ENCODE measurements at places on chromosomes 13 and 19.

- no peak for DNase-seq
Observed at GRCh38 chr19:46732172-46732938, 13.5 kb upstream of the FKRP start.

DNA sequence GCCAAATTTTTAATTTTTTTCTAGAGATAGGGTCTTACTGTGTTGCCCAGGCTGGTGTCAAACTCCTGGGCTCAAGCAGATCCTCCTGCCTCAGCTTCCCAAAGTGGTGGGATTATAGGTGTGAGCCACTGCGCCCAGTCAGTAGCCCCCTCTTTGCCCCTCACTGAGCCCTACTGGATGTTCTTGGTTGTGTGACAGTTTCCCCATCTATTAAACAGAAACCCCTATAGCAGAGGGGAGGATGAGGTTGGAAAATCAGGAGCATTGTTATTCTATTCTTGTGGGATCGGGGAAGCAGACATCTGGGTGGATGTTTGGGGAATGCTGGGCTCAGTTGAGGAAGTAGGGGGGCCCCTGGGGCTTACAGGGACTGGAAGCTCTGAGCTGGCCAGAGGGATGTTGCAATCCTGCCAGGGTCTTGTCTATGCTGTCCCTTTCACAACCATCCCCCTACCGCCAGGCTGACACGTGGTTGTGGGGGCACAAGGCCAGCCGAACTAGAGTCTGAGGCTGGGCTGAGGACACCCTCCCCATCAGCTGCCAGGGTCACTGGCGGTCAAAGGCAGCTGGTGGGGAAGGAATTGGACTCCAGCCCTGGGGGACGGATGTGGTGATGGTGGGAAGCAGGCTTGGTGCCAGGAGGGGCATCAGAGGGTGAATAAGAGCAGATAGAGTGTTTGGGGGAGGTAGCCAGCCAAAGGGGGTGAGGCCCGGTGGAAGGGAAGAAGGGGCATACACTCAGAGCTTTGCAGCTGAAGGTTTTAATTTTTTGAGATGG, 10.9 kb downstream of the APOC1 start:
- DNase-seq = no peak

- no peak for DNase-seq
Observed at GRCh38 chr19:3766520-3766919, 4.0 kb downstream of the MRPL54 start.

DNA sequence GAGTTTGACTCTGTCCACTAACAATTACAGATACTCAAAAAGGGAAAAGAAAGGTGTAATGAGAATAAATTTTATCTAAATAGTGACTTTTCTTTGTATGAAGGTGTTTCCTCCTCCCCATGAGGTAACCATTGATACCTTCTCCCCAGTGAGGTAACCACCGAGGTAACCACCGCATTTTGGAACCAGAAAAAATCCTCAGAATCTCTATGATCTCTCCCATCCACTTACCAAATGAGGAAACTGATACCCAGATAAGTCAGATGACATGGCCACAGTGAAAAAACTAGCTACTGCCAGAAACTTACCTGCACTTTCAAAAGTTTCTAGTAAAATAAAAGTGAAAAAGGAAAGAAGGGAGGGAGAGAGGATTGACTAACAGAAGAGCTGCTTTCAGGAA, 124.0 kb upstream of the FNDC3A start:
- no peak for DNase-seq

DNA sequence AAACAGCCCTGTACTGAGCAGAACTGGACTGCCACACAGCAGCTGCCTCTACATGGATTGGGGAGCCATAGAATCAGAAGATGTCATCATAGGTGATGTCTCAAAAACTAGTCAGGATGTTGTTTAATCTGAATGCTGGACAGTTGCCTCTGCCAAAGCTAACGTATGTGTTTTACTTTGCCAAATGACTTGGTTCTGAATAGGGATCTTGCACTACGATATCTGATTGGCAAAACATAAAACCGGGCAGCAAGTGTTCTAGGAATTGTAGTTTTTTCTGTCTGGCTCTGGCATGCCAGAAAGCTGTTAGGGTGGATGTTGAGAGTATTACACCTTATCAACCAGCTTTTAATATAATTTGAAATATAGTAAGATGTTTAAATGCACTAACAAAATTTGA, 645.9 kb downstream of the GPC5 start:
- DNase-seq = no peak

GRCh38 chr19:15701757-15702533, 25.9 kb upstream of the OR10H2 start:
- peak; percentile 64 for DNase-seq

GRCh38 chr13:21478881-21479808, 20.0 kb upstream of the ZDHHC20 start:
- DNase-seq = peak; percentile 21

GRCh38 chr13:59789558-59789957, 374.2 kb downstream of the DIAPH3 start:
- peak; percentile 41 for DNase-seq

DNA sequence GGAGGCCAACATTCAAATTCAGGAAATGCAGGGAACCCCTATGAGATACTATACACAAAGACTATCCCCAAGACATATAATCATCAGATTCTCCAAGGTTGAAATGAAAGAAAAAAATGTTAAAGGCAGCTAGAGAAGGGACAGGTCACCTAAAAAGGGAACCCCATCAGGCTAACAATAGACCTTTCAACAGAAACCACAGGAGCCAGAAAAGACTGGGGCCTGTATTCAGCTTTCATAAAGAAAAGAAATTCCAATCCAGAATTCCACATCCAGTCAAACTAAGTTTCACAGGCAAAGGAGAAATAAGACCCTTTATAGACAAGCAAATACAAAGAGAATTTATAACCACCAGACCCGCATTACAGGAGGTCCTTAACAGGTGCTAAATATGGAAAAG, 1703.6 kb upstream of the PRR20A start:
- no peak for DNase-seq

DNA sequence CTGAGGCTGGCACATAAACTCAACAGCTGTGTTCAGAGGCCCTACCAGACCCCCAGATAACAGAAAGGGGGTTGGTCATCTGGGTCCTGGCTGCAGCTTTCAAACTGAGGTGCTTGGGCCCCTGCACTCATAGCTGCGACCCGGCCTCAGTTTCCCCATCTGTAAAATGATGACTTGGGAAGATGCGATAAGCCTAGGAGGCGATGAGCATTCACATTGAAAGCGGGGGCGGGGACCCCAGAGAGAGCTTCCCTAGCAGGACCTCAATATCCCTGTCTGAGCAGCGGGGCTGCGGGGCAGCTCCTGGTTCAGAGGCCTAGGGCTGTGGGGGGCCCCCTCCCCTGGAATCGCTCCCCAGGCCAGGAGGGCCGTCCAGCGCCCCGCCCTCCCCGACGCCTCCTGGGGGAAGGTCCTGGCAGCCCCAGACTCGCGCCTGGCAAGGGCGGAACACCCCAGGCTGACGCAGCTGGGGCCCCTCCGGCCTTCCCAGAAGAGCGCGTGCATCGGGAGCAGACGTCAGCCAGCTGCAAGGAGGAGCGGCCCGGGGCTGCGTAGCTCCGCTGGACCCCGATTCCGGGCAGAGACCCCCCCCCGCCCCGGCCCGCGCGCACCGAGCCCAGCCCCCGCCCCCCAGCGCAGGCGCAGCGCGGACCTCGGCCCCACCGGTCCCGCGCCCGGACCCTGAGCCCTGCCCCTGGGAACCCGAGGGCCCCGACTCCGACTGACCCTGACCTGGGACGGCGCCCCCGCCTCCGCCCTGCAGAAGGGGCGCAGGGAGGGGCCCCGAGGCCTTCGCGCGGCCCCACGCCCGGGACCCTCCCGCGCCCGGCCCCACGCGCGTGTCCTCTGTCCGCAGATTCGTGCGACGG, 3.5 kb downstream of the FSTL3 start:
- DNase-seq = peak; percentile 55

- DNase-seq = no peak
Observed at GRCh38 chr19:46755853-46756543, 9.7 kb upstream of the STRN4 start.

GRCh38 chr13:40221460-40222201, 444.8 kb downstream of the FOXO1 start:
- no peak for DNase-seq

DNA sequence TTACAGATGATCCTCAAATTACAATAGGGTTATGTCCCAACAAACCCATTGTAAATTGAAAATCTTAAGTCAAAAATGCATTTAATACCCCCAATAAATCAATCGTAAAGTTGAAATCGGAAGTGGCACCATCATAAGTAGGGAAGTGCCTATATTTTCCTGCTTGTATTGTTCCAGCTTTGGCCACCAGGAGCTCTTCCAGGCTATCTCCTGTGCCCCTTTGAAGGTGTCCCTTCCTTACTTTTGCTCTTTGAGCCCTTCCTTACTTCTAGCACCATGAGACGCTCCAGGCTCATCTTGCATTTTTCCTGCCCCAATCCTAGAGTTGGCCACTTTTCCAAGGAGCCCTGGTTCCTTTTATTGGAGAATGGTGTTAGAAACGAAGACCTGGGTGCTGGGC, 163.0 kb upstream of the TSC22D1 start:
- DNase-seq = no peak

DNA sequence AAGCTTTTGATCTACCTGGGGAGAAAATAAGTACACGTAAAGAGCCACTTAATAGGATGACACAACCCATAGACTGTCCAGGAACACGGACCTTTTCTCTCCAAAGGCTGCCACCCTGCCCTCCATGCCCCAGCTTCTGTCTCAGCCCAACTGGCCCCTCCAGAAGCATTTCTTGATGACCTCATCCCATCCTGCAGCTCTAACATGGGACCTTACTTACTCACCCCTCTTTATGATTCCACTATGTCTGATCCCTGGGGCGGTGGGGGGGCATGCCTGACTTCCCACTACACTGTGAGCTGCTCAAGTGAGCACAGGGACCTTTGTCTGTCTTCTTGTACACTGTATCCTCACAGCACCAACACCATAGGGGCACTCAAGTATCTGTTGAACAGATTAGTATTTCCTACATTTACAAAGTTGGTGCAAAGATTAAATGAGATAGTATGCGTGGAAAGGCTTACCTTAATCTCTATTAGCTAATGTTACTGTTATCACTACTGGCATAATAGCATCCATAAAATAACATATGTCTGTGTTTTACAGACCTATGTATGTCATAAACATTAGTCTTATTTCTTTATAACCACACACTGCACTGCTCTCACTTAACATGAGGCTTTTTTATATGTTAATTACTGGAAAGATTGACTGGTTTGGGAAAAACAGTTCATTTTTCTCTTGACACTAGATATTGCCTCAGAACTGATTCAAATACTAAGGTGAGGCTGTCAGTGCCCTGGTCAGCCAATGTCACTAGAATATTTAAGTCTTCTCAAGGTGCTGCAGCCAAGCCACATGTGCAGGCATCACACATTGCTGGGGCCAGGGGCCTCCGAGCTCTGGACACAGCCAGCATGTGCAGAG, 100.9 kb downstream of the FOXO1 start:
- DNase-seq = no peak

- peak; percentile 62 for DNase-seq
Observed at GRCh38 chr19:5801796-5802619, 2.9 kb upstream of the NRTN start.

DNA sequence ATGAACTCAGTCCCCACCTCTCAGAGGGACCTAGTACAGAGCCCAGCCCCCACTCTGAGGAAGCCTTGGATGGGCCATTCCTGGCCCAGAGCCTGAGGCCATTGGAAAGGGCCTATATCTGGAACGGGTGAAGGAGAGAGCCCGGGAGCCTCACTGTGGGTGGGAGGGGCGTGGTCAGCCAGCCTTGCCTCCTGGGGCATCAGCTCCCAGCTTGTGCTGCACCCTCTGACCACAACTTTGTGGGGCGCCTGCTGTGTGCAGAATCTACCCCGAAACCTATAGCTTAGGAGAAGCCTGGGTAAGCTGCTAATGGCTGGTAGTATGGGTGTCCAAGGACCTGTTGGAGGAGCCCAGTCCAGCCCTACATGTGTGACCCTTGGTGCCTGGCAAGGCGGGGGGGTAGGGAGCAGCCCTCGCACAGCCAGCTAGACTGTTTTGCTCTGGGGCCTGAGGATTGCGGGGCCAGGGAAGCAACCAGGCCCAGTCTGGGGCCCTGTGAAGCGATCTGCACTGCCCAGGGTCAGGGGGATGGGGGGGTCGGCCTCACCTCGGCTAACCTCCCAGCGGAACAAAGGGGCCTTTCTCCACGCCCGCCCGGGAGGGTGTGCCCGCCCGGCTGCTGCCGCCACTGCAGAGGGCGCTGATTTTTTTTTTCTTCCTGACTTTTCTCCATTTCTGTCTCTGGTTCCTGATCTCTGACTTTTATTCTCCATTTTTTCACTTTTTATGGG, 42.3 kb downstream of the LYL1 start:
- DNase-seq = no peak

- no peak for DNase-seq
Observed at GRCh38 chr13:67416047-67416925, 186.2 kb upstream of the PCDH9 start.

DNA sequence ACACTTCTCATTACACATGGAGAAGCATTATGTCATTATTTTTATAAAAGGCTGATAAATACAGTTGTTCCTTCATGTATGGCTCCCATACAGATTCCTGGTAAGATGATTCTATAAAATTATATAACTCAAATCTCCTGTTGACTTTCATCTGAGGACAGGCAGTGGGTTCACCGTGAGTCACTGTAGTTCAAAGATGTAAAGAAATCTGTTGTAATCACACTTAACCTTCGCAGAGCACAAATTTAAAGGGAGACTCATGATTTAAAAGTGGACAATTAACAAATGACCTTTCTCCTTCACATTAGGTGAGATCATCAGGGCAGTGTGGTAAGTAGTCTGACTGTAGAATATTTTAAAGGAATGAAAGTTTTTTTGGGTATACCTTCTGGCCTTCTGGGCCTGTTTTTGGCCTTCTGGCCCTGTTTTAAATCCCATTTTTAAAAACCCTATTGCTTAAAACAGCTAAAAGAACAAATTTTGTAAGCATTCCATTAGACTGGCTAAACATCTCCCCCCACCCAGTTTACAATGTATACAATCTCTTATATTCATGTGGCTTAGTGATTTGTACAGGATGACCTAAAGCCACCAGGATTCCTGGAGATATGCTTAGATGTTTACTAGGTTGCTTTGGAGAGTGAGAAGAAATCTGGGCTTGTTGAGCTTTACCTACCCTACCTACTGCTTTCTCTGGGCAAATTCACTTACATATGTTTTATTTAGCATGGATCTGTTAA, 171.2 kb downstream of the ITGBL1 start:
- DNase-seq = no peak

- peak; percentile 89 for DNase-seq
Observed at GRCh38 chr19:3880471-3881271, at the start of gene ATCAY. TSS of gene ATCAY (plus strand) at chr19:3880685. CDS start at chr19:3885768, 5,083 bp downstream.

GRCh38 chr19:45468159-45468651, 409 bp downstream of the FOSB start:
- DNase-seq = no peak

- DNase-seq = peak; percentile 27
Observed at GRCh38 chr19:42606660-42607351, 12.1 kb upstream of the CEACAM8 start.

DNA sequence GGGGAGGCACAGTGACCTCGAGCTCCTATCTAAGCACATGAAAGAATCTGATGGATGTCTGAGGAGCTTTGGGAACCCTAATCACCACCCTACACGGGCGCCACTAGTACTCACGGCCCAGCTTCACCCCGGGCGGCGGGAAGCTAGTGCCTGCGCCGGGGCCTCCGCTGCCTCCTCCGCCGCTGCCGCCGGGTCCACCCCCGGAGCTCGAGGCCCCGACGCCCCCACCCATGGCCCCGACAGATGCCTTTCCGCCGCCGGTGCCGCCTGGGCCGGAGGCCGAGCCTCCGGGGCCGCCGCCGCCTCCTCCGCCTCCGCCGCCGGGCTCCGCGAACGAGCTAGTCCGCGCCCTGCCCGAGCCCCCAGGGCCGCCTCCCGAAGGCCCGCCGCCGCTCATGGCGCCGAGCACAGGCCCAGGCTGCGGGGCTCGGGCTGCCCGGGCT, 312 bp downstream of the GSK3A start:
- DNase-seq = no peak

Data from NCI-H2171 treated with DMSO at 0.1 percent for 48 hours (cell line).